Motor neuron (in vitro differentiated cells): ENCODE measurements at places on chromosomes 2 and 18. TPM values are rescaled to one million over a fixed set of nuclear protein-coding genes. Genes with fewer than 3 reads are reported as not detected.

DRC1 gene
- 0.41 and 0.50 TPM in 2 replicates for total RNA-seq

COL6A3 gene
- total RNA-seq, result 1.7 and 2.0 TPM in 2 replicates

RBFA gene
- total RNA-seq, result 30.3 and 32.2 TPM in 2 replicates

MARCO gene
- total RNA-seq, result 1.6 and 1.7 TPM in 2 replicates
